ENCODE measurements at places on chromosomes 4 and X.

- no peak for DNase-seq
These were observed 174.1 kb downstream of the DCLK2 start for GRCh38 chr4:150252306-150252705.

DNA sequence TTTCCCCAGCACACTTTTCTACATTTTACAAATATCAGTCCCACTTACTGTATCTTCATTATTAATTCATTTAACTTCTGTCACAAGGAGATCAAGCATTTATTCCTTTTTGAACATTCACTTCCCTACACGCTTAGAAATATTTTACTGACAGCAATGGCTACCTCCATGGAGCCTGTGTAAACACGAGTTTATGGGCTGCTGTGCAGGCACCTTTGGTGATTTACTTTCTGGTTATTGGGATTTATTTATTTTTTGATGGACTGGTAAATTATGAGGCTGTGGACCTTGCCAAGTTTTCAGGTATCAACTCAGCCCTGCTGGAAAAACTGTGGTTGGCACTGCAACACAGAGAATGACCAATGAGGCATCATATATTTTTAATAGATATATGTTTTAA, 45.4 kb upstream of the PAQR3 start:
- DNase-seq = no peak

GRCh38 chr4:99317354-99317753, 3.8 kb downstream of the ADH1B start:
- no peak for DNase-seq

- DNase-seq = no peak
These were observed 68.8 kb downstream of the SLC2A9 start for GRCh38 chr4:9952415-9952950.

- DNase-seq = no peak
These were observed 5.4 kb upstream of the DUSP9 start for GRCh38 chrX:153641627-153642026.

DNA sequence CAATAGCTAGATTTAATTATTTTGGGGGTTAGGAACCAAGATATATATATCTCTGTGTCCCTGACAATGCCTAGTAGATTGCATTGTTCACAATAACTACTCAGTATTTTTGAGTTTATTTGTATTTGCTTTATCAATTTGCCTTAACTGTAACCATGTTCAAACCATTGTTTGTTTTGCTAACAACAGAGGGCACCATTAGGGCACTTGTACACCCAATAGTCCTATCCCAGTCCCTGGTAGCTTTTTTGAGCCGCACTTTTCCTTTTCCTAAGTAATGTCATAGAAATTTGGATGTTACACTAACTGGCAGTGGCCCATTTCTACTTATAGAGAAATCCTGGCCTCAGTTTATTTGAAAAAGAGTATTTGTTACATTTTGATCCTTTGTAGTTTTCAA, 575 bp upstream of the KLHL5 start:
- no peak for DNase-seq

DNA sequence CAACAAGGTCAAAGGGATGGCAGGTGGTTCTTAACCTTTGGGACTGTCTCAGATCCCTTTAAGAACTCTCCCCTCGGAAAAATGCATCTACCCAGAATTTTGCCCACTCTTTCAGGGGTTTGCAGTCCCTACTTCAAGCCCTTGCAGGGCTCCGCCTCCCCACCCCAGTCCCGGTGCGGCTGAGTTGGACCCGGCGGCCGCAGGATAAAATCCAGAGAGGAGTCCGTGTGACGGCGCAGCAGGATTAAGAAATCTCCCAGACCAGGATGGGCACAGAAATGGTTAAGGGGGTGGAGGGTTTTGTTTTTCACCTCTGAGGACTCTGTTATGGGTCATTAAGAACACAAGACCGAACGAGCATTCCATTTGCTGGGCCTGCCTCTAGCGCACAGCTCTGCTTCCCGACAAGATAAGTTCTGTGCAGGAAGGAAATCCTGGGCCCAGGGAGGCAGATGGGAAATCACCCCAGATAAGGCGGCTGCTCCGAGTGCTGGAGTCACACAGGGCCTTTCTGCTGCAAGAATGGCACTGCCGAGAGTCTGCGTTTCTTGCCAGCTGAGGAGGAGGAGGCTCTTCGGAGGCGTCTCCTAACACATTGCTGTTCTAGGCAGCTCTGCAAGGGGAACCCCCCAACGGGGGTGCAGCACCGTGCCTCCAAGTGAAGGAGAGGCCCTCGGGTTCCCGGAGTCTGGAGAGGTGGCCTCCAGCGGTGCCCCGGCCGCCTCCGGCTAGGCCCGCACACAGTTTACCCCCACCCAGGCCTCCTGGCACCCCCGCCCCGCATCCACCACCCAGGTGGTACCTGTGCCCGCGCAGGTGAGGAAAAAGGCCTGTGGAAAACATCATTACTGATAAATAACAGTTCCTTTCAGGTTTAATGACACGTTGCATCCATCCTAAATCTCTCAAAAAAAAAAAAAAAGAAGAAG, 277.6 kb downstream of the BCOR start:
- no peak for DNase-seq

- DNase-seq = no peak
These were observed 31.8 kb upstream of the MAGEB2 start for GRCh38 chrX:30183554-30183953.

- DNase-seq = no peak
These were observed 565.4 kb downstream of the GRXCR1 start for GRCh38 chr4:43457866-43458265.

GRCh38 chr4:77015390-77015789, 60.4 kb downstream of the CCNI start:
- no peak for DNase-seq

- no peak for DNase-seq
These were observed 15.1 kb downstream of the UBE2K start for GRCh38 chr4:39712819-39713607.
